ENCODE measurements at places on chromosomes 12 and 14.

DNA sequence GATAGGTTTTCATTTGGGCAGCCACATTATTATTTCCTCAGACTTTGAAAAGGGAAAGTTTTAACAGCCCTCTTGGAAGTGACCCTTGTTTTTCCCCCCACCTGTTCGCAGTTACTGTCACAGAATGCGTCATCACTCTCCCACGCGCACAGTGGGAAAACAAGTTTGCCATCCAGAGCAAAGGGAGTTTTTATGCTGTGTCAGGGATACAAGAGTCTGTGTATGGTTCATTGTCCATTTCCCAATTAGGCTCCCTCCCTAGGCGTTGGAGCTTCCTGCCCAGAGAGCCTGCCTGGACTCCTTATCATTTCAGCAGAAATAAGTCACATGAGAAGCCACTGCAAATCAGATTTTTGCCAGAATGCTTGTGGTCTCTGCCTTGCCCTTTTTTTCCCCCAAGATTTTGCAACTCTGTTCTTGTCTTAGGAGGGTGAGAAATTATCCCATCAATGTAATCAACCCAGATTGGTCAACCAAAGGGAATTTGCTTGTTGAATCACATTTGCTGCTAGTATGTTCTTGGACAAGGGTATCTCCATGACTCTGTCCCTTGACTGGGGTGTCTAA is 104.1 kb downstream of the IGF1 start:
- DNase-seq: no peak

DNA sequence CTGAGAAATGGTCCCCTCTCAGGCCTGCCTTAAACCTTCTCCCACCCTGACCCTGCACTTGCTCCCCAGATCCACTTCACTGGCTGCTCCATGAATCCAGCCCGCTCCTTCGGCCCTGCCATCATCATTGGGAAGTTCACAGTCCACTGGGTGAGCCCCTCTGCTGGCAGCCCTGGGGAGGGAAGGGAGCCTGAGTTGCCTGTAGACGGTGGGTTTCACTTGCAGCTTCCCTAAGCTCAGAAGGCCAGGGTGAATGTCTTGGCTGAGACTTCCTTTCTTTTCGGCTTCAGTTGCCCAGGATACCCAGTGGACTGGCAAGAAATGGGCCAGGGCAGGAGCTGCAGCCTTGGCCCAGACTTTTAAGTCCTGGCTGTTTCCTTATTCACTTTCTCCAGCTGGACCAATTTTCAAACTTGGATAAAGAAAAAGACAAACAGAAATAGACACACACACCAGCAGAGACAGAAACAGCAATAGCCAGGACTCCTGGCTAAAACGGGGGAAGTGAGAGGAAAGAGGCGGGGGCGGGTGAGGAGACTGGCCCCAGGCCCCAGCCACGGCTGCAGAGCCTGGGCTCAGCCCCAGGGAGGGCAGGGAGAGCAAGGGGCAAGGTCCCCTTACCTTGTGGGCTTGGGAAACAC is 2.0 kb downstream of the AQP6 start:
- DNase-seq: no peak

DNA sequence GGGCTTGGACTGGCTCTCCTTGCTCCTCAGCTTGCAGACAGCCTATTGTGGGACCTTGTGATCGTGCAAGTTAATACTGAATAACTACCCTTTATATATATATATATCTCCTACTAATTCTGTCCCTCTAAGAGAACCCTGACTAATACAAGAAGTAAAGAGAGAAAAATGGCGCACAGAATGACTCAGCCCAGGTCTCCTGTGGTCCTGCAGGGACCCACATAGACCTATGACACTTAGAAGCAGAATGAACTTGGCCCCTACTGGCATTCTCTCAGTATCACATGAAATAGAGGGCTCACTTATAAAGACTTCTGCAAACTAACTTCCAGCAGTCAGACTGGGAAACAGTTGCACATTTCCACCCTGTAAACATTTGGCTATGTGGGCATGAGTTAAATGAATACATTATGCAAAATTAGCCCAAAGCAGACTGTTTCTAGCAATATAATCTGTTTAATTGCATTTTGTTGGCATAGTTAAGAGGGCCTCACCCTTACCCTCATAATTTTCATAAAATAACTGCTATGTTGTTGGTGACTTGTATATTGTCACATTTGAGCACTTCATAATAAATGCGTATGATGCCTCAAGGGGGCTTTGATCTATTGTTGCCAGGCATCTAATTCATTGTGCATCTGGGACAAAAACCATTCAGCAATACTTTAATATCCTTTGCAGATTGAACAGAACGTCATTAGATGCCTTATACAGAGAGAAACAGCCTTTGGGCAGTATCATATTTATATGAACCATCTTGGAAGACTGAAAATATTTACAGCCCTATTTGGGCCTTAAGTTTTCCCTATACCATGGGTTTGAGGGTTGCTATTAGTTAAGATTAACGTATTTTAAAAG is 349.7 kb upstream of the DIO2 start:
- no peak for DNase-seq

DNA sequence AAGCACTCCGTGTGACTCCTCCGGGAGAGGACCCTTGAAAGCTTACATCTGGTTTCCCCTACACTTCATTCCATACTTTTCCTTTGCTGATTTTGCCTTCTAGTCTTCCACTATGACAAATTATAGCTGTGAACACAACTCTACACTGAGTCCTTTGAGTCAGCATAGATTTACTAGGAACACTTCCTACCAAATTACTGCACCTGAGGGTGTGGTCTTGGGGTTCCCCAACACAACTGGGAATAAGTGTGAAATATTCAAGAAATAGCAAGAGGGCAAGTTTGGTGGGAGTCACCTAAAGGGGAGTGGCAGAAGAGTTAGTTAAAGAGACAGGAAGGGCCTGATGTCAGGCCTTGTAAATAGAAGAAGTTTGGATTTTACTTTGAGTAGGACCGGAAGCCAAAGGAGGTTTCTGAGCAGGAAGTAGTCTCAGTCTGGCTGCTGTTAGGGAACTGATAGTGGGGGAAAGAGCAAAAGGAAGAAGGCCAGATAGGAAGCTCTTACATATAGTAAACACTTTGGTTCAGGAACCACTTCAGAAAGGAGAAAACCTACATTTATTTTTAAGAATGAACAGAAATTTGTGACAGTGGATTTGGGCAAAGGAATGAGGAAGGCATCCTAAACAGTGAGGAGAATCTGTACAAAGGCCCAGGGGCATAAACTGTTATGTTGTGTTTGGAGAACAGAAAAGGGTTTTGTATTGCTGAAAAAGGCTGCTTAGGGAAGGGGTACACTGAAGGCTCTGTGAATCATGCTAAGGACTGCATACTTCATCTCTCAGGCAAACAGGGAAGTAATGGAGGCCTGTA is 14.2 kb downstream of the SEL1L start:
- peak; percentile 12 for DNase-seq

- DNase-seq: no peak
These were observed 877.0 kb upstream of the TMEM132C start for GRCh38 chr12:127389923-127390322.

- DNase-seq: no peak
These were observed 179.2 kb downstream of the DUSP6 start for GRCh38 chr12:89173096-89173495.

DNA sequence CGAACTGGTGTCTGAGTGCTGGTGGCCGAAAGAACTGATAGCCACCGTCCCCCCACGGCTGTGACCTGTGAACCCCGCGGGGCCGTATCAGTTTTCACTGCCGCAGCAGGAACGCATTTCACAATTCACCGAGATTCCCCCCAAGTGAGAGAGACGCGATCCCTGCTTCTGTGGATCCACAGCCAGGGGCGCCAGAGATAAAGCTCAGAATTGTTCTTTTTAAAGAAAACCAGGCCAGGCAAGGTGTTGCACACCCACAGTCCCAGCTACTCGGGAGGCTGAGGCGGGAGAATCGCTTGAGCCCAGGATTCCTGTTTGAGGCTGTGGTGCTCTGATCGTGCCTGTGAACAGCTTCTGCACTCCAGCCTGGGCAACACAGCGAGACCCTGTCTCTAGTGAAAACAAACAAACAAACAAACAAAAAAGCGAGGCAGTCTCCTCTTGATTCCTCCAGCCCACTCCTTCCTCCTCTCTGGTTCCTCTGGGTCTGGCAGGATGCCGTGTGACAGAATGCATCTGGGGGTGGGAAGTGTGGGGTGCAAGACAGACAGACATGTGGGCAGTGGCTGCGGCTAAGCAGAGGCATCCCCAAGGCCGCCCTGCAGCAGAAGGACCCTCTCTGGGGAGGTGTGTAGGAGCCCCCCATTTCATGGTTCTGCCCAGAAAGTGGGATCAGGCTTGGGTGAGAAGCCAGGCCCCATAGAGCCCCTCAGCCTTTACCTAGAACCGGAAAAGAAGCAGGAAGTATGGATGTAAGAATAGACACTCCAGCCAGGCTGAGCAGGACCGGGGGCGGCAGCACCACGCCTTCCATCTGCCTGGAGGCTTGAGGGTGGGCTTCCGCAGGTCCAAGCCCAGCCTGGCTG is 39.2 kb upstream of the PPP1R13B start:
- DNase-seq: no peak
